ENCODE measurements at places on chromosomes 13 and 19.

DNA sequence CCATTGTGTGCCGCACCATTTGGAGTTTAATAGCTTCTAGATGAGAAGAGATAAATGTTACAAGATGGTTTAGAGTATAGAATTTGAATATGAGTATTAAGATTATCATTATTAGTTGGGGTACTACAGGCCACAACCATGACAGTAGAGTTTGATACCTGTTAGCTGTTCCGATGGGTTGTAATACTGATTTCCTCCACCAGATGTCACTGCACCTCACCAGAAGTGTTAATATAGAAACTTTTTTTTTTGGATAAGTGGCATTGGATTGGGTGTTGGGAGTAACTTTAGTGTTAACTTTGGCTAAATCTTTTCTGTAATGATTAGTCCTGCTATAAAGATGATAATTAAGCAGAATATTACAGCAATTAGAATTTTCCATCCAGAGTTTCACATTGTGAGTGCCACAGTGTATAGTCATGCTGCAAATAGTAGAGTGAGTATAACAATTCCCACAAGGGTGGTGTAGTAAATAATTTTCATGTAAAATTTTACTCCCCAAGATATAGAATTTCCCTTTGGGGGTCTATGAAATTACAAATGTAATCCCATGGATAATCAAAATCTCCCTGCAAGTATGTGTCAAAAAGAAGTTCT, 56.3 kb downstream of the PSG3 start:
- DNase-seq = no peak

DNA sequence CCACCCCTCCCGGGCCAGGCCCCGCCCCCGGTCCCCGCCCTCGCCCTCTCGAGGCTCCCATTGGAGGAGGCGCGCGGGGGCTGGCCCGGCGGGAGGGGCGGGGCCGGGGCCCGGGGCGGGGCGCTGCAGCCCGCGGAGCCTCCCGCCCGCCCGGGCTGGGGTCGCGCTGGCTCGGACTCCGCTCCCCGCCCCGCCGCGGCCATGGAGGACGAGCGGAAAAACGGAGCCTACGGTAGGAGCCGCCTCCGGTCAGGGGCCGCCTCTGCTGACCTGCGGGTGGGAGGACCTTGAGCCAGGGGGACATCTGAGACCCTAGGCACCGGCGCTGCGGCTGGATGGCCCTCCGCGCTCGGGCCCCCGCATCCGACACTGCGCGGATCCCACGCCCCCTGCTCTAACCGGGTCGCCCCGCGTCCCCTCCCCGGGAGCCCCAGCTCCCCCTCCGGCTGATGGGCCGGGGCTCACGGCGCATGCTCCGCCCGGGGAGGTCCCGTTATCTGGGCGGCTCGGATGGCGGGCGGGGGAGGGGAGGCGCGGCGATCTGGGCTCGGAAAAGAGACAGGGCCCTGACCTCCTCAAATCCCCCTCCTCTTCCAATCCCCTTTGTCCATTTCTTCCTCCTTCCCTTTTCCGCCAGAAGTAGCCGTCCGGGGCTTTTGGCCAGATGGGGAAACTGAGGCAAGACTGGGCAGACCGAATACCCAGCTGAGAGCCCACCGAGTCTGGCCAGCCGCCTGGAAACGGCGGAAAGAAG, 15.4 kb upstream of the AP1M2 start:
- DNase-seq = peak; percentile 80

- no peak for DNase-seq
Measured at GRCh38 chr13:79722885-79723445, 242.0 kb downstream of the NDFIP2 start.

GRCh38 chr19:35436477-35437405, 11.3 kb upstream of the FFAR2 start:
- DNase-seq = peak; percentile 33

GRCh38 chr19:13463296-13463695, 43.0 kb downstream of the CACNA1A start:
- DNase-seq = peak; percentile 4

DNA sequence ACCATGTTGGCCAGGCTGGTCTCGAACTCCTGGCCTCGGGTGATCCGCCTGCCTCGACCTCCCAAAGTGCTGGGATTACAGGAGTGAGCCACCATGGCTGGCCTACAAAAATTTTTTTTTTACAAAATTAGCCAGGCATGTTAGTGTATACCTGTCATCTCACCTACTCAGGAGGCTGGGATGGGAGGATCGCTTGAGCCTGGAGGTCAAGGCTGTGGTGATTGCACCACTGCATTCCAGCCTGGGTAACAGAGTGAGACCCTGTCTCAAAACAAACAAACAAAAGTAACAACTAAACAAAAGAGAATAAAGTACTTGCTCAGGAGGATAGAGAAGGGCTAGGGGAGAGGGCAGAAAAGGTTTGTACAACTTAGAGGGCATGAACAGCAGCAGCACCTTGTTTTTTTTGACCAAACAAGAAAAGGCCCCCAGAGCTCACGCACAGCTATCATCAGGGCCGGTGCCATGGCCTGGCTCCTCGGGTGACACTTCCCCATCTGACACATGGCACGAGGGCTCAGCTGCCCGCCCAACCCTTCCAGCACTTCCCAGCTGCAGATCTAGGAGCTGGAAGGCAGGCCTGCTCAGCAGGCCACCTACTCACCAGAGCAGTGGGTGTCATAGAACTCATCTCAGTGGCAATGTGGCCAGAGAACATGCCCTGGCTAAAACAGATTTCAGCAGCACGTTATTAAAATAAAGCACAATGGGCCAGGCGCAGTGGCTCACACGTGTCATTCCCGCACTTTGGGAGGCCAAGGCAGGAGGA, 8.6 kb upstream of the SLC7A9 start:
- no peak for DNase-seq

GRCh38 chr19:30799865-30800755, 427.9 kb downstream of the ZNF536 start:
- DNase-seq = peak; percentile 42

DNA sequence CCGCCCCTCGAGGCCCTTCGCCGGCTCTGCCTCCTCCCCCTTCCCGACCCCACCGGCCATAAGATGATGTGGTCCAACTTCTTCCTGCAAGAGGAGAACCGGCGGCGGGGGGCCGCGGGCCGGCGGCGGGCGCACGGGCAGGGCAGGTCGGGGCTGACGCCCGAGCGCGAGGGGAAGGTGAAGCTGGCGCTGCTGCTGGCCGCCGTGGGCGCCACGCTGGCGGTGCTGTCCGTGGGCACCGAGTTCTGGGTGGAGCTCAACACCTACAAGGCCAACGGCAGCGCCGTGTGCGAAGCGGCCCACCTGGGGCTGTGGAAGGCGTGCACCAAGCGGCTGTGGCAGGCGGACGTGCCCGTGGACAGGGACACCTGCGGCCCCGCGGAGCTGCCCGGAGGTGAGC, 1.4 kb downstream of the CACNG6 start:
- no peak for DNase-seq

DNA sequence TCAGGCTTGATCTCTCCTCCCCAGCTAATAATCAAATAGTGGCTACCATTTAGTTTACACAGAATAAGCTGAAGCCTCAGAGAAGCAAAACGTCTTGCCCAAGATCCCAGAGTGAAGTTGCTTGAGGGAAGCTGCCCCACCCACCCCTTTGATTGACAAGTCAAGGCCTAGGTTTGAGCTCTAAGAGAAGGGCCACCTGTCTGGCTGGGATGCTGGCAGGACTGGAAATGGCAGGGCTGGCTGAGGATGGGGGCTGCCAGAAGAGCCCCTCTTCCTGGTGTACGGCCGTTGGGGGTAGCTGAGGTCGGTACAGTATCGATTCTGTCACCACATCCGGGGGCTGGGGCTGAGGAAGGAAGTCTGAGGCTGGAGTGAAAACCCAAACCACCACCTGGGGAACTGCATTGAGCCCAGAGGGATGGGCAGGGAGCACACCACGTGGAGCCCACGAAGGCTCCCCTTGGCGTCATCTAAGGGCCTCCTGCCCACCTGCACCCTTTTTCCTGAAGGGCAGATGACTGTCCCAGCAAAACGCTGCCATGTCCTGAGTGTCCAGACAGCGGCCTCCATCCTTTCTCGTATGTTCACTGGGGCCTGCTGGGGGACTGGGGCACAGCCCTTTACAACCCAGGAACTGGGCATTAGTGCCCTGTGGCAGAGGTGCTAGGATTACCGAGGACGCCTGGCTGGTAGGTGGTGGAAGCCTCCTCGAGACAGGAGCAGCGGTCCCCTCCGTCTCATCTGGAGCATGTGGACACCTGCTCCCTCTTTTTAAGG, 1.4 kb upstream of the PRKD2 start:
- DNase-seq = no peak

GRCh38 chr19:38044267-38045111, 137.5 kb downstream of the SIPA1L3 start:
- no peak for DNase-seq

- DNase-seq = no peak
Measured at GRCh38 chr19:8501981-8502380, 459 bp downstream of the PRAM1 start.

DNA sequence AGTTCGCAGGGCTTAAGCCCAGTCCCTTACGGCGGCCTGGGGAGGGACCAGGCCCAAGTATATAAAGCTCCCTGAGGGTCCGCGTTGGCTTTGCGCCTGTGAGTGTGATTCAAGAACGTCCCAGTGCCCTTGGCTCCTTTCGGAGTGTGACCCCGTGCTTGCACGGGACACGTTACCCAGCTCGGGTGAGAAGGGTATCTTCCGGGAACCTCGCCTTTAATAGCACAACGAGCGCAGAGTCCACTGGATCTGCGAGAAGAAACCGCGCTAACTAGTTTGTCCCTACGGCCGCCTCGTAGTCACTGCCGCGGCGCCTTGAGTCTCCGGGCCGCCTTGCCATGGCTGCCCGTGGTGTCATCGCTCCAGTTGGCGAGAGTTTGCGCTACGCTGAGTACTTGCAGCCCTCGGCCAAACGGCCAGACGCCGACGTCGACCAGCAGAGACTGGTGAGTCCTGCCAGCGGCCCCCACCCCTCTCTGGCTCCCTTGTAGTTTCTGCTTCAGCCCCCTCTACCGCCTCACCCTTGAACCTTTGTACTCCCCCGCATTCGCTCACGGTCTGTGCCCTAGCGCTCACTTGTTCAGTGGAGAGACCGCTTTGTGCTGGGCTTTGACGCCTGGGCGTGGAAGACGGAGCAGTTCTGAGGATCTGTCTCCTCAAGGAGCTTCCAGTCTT, at the start of gene DNAJC15:
Gene DNAJC15, plus strand, starts transcription at position 298 of the 675 bp plus-strand sequence. Its CDS starts 41 bp downstream, at position 339.
- peak; percentile 99 for DNase-seq

- no peak for DNase-seq
Measured at GRCh38 chr19:14700711-14701375, 11.0 kb downstream of the ZNF333 start.

- DNase-seq = no peak
Measured at GRCh38 chr19:33269016-33269415, 33.3 kb downstream of the CEBPA start.

- no peak for DNase-seq
Measured at GRCh38 chr19:45354241-45354842, 13.8 kb downstream of the KLC3 start.

GRCh38 chr13:39688699-39689405, 33.4 kb downstream of the COG6 start:
- no peak for DNase-seq
